ENCODE measurements at places on chromosomes 3 and 15.

DNA sequence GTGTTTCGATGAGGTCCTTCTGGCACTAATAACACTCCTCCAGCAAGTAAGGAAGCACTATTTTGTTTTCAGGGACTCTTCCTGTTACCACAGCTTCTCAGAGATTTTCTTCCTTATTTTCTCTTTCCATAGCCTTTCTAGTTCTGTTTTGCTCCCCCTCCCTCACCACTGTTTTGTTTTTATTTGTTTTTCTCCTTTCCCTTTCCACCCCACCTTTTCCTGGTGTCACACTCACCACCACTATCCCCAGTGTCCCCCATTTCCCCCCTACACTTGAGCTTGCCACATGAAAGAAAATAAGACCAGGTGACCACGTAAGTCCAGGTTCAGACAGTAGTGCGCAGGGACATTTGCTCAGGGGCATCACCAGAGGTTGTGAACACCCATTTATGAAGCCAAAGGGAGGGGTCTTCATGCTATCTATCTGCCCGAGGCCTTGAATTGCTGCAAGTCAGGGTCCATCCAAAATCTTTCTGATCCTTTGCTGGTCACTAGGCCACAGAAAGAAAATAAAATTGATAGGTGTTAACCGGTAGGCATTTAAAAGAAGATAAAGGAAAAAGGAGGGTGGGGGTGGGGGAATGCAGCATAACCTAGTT, 1.4 kb upstream of the RFTN1 start:
- DNase-seq = no peak

- no peak for DNase-seq
Observed at GRCh38 chr15:41968701-41969100, 3.7 kb downstream of the EHD4 start.

DNA sequence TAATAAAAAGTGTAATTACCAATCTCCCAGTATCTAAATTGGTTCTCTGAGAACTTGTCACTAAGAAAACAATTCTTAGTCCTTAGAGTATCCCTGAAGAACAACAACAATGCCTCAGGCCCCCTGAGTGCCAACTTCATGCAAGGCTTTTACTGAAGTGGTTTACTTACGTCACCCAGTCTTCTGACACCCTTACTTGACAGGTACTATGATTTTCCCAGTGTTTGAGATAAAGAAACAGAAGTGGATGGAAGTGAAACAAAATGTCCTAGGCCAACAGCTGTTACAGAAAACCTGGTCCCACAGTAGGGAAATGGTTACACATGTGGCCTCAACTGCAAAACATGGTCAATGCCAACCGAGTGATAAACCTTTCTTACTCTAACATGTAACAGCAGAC, 331.1 kb downstream of the FOXP1 start:
- no peak for DNase-seq

DNA sequence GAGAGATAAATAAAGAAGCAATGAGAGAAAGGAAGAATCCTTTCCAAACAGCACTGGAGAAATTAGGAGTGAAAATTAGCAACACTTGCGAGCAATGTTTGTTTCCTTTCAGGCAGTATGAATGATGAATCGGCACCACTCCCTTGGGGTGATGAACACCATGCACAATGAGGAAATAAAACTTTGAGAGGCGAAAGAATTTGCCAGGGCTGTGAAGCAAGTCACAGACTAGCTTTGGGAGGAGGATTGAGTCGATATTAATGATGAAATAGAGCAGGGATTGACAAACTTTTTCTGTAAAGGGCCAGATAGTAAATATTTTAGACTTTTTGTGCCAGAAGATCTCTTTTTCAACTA, 237.7 kb downstream of the AGBL1 start:
- no peak for DNase-seq

GRCh38 chr3:46709721-46710120, 7.9 kb downstream of the PRSS50 start:
- no peak for DNase-seq

DNA sequence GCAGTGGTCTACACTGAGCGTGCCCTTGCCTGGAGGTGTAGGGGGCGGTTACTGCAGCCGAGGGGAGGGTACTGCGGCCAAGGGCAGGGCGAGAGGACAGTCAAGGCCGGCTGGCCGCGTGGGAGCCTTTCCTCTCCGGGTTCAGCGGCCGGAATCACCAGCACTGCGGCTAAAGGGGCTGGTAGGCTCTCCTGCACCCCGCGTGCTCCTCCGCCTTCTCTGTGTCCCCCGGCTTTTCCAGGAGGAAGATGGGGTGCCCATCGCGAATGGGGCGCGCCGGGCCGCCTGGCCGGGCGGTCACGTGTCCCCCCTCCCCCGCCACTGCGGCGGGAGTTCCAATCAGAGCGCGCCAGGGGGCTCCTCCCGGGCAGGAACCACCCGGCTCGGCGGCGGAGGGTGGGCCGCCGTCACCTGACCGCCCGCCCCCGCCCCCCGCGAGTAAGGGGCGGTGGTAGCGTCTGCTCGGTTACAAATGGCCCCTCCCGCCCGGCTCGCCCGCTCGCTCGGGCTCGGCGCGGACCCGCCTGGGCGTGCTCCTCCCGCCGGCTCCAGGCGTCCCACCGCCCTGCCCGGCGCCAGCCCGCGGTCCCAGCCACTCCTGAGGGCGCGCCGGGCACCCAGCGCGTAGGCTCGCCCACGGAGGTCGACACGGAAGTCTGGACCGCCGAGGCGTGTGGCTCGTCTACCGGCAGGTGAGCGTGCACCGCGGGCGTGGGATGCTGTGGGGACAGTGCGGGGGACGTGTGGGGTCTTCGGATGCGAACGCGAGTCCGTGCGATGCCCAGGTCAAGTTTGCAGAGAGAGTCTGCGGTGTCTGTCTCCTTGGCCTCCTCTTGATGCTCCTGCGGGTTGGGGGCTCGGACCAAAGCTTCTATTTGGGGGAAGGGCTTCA, 242.6 kb upstream of the TOPAZ1 start:
- DNase-seq = no peak

DNA sequence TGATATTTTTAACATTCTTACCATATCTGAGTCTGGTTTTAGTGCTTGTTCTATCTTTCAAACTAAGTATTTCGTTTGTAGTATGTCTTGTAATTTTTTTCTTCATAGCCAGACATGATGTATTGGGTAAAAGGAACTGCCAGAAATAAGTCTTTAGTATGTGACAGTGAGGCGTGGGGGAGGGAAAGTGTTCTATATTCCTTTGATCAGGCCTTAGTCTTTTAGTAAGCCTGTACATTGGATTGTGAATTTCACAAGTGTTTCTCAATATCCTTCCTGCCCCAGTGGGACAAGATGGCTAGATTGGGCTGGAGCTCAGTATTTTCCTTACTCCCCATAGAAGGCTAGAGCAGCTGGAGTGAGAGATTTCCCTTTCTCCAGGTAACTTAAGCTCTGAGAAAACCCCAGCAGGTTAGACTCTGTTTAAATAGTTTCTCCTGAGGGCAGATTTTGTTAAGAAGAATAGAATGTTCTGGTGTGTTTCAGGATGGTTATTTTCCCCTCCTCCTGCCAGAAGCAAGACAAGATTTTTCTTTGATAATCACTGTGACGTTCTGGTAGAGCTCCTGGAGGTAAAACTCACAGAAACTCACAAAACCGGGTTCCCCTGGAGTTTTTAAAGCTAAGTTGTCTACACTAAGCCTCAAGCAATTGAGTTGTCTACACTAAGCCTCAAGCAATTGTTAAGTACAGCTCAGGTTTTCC, 140.7 kb upstream of the ARPP21 start:
- no peak for DNase-seq

DNA sequence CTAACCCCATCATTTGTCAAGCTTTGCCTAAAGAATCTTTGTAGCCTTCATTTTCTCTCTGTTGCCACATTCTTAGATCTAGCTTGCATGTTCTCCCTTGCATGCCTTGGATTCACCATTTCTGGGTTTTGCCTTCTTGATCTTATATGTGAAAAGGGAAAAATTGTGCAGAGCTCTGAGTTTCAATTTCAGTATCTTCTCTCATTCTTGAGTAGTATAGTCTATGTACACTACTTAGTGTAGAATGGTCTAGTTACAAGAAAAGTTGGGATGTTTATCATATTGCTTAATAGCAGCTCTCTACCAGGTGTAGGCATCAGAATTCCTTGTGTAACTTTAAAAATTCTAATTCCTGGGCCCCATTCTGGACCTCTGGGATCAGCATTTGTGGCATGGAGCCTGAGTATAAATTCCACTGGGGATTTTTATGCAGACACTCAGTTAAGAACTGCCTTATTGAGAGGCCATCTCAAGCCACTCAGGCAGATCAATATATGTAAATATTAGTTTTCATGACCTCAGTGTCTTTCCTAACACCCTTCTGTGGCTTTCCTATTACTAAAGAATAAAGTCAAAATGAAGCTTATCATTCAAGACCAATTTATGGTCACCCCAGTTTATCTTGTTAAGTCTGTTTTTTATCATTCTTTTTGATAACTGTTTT, 23.4 kb downstream of the GTF2E1 start:
- DNase-seq = no peak

DNA sequence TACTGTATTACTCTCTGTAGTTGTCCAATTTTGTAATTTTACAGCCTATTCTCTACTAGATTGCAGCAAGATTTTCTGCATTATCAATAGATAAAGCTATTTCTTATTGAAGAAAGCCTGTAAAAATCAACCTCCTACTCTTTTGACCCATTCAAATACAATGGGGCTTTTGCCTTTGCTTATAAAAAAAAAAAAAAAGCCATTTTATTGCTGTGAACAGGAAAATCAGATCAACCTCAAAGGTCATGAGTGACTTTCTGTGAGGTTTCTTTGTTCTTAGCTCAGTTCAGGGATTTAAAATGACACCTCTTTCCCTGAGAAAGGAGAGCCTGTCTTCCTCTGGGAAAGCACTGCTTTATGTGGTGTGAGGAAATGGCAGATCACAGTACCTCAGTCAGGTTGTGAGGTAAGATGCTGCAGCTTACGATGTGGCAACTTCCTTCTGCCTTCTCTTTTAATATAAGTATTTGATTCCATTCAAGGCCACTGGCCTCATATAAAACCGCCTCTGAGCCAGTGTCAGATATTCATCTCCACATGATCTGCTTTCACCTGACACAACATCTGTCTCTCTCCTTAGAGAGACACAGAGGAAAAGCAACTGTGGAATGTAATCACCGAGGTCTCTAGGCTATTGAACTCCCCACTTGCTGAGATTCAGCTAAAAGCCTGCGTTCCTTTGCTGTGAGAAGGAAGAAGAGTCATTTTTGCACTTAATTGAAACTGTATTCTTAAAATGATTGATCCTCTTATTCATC, 161.5 kb upstream of the MB21D2 start:
- DNase-seq = no peak

DNA sequence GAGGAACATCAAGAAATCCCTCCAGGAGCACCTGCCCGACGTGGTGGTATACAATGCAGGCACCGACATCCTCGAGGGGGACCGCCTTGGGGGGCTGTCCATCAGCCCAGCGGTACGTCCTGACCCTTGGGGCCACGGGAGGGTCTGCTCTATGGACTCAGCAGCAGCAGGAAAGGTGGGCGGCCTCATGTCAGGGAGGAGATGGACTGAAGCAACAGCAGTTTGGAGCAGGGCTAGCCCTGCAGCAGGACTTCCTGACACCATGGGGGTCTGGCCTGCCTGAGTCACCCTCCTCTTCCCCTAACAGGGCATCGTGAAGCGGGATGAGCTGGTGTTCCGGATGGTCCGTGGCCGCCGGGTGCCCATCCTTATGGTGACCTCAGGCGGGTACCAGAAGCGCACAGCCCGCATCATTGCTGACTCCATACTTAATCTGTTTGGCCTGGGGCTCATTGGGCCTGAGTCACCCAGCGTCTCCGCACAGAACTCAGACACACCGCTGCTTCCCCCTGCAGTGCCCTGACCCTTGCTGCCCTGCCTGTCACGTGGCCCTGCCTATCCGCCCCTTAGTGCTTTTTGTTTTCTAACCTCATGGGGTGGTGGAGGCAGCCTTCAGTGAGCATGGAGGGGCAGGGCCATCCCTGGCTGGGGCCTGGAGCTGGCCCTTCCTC, 24.2 kb downstream of the HDAC11 start:
- DNase-seq = no peak

DNA sequence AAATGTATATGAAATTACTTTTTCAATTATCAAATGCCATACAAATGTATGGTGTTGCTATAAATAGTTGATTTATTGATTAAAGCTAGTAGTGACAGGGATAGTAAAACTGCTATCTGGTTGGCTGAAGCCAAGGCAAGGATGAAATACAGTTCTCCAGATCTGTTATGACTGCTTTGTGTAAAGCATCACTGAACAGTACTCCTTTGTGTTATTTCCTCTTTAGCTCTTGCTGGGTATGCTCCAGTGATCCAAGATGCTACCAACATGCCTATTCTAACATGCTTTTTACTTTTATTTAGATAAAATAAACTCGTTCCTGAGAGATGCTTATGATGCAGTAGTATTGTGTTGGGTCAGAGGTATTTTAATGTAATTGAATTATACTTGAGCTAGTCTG, 12.4 kb upstream of the UBR1 start:
- DNase-seq = no peak

GRCh38 chr3:71393093-71393492, 190.4 kb downstream of the FOXP1 start:
- no peak for DNase-seq

DNA sequence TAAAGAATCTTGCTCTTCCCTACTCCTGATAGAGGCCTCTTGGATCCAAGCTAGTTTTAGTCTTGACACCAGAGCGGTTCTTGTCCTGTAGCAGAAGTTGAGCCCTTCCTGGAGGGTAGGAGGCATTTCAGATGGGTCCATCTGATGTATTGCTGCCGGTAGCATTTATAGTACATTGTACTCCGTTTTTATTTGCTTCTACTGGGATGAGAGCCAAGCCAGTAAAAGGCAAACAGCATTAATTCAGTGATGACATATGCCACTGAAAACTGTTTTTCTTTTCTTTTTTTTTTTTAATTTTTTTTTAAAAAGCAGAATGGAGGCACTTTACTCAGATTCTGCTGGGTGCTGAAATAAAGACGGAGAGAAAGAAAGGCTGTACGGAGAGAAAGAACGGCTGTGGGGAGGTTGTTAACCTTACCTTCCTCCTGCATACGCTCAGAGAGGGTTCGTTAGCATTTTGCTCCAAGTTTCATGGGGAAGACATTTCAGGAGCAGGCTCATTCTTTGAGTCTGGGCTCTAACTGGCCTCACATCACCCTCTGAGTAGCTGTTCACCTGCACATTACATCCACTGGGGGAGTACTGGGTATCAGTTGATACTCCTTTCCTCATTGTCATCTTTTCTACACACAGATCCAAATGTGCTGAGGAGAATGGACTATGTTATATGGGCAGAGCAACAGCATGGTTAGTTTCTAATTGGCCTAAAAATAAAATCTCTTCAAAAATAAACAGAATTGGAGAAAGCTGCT, 161.5 kb downstream of the FEZF2 start:
- no peak for DNase-seq

GRCh38 chr15:58932710-58933280, 684 bp downstream of the SLTM start:
- no peak for DNase-seq

DNA sequence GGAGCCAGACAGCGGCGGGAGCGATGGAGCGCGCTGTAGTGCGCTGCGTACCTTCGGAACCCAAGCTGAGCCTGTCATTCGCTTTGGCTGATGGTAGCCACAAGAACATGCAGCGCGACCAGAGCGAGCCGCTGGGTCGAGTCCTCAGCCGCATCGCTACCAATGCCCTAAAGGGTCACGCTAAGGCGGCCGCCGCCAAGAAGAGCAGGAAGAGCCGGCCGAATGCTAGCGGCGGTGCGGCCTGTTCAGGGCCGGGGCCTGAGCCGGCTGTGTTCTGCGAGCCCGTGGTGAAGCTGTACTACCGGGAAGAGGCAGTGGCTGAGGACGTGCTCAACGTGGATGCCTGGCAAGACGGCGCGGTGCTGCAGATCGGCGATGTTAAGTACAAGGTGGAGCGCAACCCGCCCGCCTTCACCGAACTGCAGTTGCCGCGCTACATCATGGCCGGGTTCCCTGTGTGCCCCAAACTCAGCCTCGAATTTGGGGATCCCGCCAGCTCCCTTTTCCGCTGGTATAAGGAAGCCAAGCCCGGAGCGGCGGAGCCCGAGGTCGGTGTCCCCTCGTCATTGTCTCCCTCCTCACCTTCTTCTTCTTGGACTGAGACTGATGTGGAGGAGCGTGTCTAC, 498 bp downstream of the PDE12 start:
- no peak for DNase-seq
